Hepatocyte (in vitro differentiated cells): ENCODE measurements at places on chromosomes 3 and 15.

GRCh38 chr15:37517191-37517895, 417.0 kb upstream of the MEIS2 start:
- no peak for DNase-seq

DNA sequence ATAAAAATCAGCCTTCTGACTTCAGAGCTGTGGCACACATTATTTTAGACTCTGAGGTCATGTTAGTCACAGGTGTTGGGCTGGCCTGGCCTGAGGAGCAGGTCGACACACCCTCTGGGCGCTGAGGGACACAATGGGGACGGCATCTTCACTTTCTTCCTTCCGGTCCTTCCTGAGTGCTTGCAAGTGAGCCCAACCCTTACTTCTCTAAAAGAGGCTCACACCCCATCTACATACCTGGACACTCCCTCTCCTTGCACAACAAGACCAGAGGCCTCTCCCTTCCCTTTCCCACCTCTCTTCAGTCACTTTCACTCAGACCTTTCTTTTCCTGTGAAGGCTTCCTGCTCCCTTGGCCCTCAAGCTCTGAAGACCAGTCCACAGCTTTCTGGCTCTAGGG, 85.4 kb downstream of the XXYLT1 start:
- no peak for DNase-seq

DNA sequence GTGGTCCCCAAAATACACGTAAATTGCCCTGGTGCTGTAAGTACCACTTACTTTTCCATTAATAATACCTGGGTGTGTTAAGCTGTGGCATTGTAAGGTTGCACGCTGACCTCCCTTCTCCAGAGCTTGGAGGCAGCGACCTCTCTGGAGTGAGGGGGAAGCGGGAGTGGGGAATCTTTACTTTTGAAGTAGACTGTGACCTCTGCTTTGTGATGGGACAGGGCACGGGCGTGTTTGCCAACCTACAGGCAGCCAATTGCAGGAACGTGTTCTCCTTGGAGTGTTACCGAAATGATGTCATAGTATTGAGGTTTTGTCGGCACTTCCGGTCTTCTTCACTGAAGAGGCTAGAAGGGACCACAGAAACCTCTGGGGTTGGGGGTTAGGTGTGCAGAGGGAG, 227.3 kb upstream of the C2CD4B start:
- peak; percentile 48 for DNase-seq

- DNase-seq = no peak
These were observed 81.5 kb upstream of the UBP1 start for GRCh38 chr3:33521736-33522135.

- DNase-seq = no peak
These were observed 40.6 kb downstream of the XYLB start for GRCh38 chr3:38386992-38387750.

DNA sequence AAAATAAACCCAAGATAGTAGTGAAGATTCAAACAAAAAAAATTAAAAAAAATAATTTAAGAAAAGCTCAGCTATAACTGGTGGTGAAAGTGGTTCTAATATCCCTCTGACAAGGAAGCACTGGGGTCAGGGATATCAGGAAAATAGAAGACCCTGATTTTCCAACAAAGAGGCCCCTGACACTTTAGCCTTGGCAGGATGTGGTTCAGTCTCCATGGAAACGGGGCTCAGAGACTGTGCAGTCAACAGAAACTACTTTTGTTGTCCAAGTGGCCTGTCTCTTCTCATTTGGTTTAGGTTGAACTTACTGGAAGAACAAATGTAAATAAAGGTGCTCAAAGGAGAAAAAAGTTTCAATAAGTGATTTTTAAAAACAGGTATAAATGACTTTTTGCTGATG, 27.2 kb downstream of the INTS14 start:
- DNase-seq = peak; percentile 8

GRCh38 chr3:123258811-123259420, 57.2 kb downstream of the SEC22A start:
- peak; percentile 62 for DNase-seq

GRCh38 chr3:51371943-51372557, 13.0 kb upstream of the MANF start:
- peak; percentile 88 for DNase-seq

DNA sequence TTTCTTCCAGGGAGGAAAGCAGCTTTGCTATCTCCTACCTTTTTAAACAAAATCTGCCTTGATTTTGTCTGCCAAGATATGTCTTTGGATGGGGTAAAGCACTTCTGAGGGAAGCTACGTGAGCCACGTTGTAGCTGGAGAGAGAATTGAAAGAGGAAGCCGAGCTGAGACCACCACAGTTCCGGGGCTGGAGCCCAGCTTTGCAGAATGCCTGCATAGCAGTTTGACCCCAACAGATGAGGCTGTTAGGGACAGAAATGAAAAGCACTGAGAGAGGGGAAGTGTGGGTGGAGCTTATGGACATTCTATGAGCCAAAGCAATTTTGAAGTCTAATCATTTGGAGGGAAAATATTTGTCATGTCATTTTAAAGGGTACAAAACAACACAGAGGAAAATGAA, 45.4 kb downstream of the LIPC start:
- no peak for DNase-seq

DNA sequence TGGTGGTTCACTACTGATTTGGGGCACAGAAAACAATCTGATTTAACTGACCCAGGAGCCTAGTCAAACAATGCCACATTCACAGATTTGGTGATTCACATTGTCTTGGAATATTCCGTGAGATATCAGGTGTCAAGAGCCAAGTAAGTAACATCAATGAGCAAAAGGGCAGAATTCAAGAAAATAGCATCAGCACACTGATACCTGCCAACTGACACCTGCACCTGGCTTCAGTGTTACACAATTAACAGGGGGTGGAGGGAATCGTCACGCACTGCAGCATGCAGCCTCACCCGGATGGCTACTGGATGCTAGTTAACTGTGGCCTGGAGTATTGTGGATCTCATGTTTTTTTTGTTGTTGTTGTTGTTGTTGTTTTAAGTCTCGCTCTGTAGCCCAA, 17.6 kb downstream of the CCNL1 start:
- DNase-seq = no peak
